ENCODE measurements at places on chromosomes 1 and 21.

- no peaks in the 10 kb centered on the region for H3K27me3 ChIP-seq
- H3K4me3 ChIP-seq: no peak overlapping the region
- H3K4me1 ChIP-seq: no peaks in the 10 kb centered on the region
Observed at GRCh38 chr1:98205291-98206017, 284.6 kb upstream of the DPYD start.

- H3K4me3 ChIP-seq: no peak overlapping the region
- H3K36me3 ChIP-seq: no peaks in the 10 kb centered on the region
- H3K4me1 ChIP-seq: no peaks in the 10 kb centered on the region
- H3K27ac ChIP-seq: no peak overlapping the region
- H3K27me3 ChIP-seq: peaks cover 13% of the 10 kb centered on the region
Observed at GRCh38 chr1:33443080-33443704, 12.3 kb upstream of the PHC2 start.

DNA sequence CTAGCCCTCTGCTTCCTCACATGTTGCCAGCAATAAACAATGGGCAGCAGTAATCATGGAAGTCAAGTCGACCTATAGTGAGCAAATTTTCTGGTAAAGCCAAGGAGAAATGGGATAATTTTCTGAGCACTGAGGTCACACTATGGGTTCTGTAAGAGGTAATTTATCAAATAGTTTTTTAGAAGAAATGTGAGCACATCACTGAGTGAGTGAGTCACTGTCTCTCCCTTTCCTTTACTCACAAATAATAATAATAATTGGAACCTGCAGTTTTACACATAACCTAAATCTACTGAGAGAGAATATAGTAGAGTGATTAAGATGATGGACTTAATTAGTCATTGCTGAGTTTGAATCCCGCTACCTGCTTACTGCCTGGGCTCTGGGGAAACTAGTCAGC, 23.6 kb downstream of the SLC35F3 start:
- DNase-seq: no peak
- H3K36me3 ChIP-seq: no peaks in the 10 kb centered on the region
- peaks cover 9% of the 10 kb centered on the region for H3K27me3 ChIP-seq

DNA sequence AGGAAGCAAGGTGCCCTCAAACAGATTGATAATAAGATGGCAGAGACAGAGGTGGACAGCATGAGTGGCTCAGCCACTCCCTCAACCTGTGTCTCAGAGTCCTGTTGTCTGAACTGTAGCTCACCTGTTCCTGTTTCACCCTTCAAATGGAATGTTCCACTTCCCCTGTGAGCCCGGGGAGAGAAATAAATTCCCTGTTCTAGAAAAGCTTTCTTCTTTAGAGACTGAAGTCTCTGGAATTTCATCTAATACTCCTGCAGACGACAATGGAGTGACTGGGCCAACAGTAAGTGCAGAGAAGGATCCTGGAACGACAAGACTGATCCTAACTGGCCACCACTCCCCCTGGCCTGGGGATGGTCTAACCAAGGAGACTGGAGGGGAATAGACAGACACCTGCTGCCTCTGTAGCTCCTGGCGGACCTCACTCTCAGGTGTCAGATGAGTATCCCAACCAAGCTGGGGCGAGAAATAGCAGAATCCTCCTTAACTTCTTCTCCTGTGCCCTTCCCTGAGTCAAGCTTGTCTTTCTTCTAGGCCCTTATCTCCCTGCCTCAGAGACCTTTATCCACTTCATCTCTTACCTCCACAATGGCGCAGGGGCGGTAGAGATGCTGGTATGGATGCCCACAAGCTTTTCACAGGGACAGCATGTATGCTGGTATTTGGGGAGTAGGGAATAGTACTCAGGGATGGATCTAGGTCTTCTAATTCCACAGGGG, 45.4 kb downstream of the PLEKHA6 start:
- no peak for DNase-seq
- no peaks in the 10 kb centered on the region for H3K4me1 ChIP-seq
- no peaks in the 10 kb centered on the region for H3K36me3 ChIP-seq
- no peak overlapping the region for H3K27ac ChIP-seq

DNA sequence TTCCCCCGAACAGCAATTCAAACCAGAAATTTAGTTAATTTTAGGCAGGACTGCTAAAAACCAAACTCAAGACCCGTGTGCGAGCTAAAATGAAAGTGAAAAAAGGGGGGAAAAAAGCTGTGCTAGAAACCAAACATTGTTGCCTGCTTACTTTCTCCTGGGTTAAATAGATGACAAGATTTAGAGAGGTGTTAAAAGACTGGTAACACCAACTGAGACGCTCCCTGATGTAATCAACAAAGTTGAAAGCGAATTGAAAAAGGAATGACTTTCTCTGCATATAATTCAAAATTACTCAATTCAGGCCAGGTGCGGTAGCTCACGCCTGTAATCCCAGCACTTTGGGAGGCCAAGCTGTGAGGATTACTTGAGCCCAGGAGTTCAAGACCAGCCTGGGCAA, 6.8 kb downstream of the CDCA8 start:
- H3K4me3 ChIP-seq: no peak overlapping the region
- H3K36me3 ChIP-seq: peaks cover 77% of the 10 kb centered on the region
- H3K4me1 ChIP-seq: peaks cover 12% of the 10 kb centered on the region

Data from activated CD4-positive, alpha-beta T cell treated with anti-CD3 and anti-CD28 coated beads for 36 hours (primary cell).